ENCODE measurements at places on chromosomes 12 and 14.
A peak's percentile ranks its signal among the peaks of the same experiment; 100 is the strongest.

- DNase-seq, result no peak
These were observed 18.2 kb downstream of the RFX4 start for GRCh38 chr12:106601031-106601430.

GRCh38 chr14:72332046-72332445 is 399.8 kb downstream of the RGS6 start:
- peak; percentile 51 for DNase-seq

DNA sequence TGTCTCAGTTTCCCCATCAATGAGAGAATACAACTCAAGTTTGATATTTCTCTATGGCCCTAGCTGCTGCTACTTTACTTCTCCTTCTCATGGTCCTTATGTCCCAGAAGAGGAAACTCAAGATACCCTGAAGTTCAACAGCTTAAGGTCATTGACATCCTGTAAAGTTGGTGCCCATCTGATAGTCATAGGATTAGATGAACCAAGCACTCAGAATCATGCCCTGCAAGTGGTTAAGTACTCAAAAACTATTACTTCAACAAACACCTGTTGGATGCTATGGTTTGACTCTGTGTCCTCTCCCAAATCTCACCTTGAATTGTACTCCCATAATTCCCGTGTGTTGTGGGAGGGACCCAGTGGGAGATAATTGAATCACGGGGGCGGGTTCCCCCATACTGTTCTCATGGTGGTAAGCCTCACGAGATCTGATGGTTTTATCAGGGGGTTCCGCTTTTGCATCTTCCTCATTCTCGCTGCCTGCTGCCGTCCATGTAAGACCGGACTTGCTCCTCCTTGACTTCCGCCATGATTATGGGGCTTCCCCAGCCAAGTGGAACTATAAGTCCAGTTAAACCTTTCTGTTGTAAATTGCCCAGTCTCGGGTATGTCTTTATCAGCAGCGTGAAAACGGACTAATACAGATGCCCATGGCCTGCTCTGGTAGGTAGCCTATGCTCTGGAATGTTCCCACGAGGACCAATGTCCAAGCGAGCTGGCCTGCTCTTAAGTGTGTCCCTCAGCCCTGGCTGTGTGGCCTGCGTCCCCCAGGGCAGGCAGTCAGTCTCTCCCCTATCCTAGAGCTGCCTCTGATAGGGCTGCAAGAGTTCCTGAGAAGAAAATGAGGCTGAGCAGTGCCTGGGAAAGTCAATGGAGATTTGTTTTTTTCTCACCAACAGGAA is 18.1 kb downstream of the CAMKK2 start:
- DNase-seq, result no peak

DNA sequence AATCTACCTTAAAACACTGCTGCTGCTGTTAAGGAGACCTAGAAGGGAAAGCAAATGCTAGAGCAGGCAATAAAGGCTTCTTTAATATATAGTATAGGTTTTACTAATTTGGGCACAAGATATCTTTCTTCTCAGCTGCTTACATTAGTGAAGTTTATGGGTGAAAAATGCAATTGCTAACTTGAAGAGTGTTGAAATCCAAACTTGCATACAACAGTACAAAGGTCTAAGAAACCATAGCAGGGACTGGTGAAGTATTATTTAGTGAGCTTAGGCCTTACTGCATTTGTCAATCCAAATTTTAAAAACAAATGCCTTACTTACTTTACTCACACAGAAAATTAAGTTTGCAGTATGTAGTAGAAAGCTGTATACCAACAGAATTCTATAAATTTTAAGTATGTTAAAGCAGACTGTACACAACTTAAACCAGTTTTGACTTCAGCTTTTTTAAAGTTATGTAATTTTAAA is 1.4 kb upstream of the AP4S1 start:
- DNase-seq, result no peak

GRCh38 chr12:68825569-68826217 is 17.7 kb downstream of the MDM2 start:
- DNase-seq, result no peak

DNA sequence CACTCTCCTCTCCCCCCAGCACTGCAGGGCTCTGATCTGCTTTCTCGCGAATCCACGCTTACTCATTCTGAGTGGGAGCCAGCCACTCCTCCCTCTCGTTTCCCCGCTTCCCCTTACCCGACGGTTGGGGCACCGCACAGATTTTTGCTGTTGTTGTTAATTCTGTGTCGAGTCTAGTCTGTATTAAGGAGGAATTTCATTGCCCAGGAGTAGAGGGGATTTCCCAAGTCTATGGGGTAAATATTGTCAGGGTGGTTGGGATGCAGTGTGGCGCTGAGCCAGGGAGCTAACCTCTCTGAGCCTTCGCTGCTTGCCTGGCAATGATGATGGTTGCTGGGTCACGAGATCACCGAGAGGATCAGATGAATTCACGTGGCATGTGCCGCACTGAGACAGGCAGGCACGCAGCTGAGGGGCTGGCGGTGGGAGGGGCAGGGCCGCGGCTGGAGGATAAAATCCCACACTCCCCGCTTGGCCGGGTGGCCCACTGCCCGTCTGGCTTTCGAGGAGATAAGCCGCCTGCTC is 18.5 kb downstream of the NCOR2 start:
- no peak for DNase-seq

Measured in NCI-H446 (cell line).